Activated CD4-positive, alpha-beta T cell treated with anti-CD3 and anti-CD28 coated beads for 4 hours (primary cell): ENCODE measurements at places on chromosomes 4 and X.

GRCh38 chr4:173699841-173700475, 169.9 kb upstream of the HAND2 start:
- no peak for DNase-seq

GRCh38 chrX:10158279-10159144, 1.7 kb downstream of the CLCN4 start:
- DNase-seq = no peak

- no peak for DNase-seq
These were observed 55.1 kb upstream of the INPP4B start for GRCh38 chr4:142901166-142901662.

GRCh38 chrX:75642811-75643361, 120.0 kb upstream of the ZDHHC15 start:
- DNase-seq = no peak

- DNase-seq = no peak
These were observed 947.7 kb upstream of the SLIT2 start for GRCh38 chr4:19304028-19304427.

- no peak for DNase-seq
These were observed 180.2 kb upstream of the TET2 start for GRCh38 chr4:104966349-104967033.

- no peak for DNase-seq
These were observed 595 bp upstream of the PYURF start for GRCh38 chr4:88524171-88524570.

GRCh38 chr4:111960241-111960667, 185.0 kb upstream of the FAM241A start:
- DNase-seq = no peak

- no peak for DNase-seq
These were observed 191.6 kb upstream of the ANKRD50 start for GRCh38 chr4:124903995-124904722.

DNA sequence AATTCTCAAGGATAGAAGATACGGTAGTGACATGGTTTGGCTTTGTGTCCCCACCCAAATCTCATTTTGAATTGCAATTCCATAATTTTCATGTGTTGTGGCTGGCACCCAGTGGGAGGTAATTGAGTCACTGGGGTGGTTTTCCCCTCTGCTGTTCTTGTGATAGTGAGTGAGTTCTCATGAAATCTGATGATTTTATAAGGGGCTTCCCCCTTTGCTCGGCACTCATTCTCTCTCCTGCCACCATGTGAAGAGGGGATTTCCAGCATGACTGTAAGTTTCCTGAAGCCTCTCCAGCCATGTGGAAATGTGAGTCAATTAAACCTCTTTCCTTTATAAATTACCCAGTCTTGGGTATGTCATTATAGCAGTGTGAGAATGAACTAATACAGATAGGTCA, 8.5 kb upstream of the SPANXN4 start:
- DNase-seq = no peak

- peak; percentile 36 for DNase-seq
These were observed 19.4 kb downstream of the AWAT2 start for GRCh38 chrX:70030301-70030767.

GRCh38 chrX:34884817-34885216, 57.8 kb upstream of the FAM47B start:
- DNase-seq = no peak

- no peak for DNase-seq
These were observed 8.0 kb upstream of the KLHL5 start for GRCh38 chr4:39053983-39054382.

DNA sequence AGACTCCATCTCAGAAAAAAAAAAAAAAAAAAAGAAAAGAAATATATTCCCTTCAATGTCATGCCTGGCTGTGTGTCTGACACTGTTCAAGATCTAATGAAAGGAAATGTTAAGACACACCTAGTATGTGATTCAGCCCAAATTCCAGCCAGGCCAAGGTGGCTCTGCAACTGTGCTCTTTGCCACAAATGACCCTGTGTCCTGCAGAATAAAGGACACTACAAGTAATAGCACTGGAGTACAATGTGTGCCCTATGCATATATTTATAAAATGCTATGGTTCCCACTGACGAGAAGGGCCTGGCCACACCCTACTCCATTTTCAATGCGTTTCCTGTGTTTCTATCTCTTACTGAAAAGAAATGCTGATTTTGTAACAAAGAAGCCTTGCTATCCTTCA, 98.0 kb upstream of the SORBS2 start:
- no peak for DNase-seq

DNA sequence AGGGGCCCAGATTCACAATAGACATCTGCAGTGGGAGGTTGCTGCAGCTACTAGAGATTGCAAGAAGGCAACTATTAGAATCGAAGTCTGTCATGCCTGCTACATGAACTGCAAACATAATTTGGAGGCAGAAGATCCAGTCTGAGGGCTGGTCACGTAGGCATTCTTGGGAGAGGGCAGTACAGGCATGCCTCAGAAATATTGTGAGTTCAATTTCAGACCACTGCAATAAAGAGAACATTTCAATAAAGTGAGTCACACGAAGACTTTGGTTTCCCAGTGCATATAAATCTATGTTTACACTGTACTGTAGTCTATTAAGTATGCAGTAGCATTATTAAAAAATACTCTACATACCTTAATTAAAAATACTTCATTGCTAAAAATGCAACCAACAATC, 585.8 kb upstream of the FAT1 start:
- no peak for DNase-seq

- DNase-seq = no peak
These were observed 22.4 kb downstream of the NEXMIF start for GRCh38 chrX:74902806-74903205.

DNA sequence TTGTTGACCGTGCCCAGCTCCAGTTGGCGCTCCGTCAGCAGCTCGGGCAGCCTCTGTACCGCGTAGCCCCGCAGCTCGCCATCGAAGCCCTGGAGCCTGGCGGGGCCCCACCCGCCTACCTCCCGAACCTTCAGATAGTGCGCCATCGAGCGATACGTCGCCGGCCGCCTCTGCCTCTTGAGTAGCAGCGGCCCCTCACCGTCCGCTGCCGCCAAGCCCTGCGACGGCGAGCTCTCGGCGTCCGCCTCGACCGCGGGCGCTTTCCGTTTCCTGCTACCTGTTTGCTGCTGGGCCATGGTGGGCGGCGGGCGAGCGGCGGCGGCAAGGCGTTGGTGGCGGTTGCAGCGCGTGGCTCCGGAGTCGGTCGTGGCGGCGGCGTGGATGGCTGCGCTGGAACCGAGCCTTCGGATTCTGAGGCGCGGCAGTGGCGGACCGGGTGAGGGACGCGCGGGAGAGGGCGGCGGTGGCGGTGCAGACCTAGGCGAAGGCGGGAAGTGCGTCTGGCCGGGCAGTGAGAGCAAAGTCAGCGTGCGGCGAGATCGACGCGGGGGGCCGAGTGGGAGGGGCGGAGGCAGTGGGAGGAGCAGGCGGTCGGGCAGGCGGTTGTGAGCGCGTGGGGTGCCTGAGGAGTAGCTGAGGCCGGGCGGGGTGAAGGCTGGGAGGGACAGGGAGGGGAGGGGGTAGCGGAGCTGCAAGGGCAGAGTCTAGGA, at the start of gene DCAF12L1:
Gene DCAF12L1, minus strand, starts transcription at position 502 of the 710 bp plus-strand sequence. Its CDS starts 206 bp downstream, at position 296.
- no peak for DNase-seq

- DNase-seq = no peak
These were observed 668.2 kb upstream of the NDST4 start for GRCh38 chr4:115781528-115782146.

DNA sequence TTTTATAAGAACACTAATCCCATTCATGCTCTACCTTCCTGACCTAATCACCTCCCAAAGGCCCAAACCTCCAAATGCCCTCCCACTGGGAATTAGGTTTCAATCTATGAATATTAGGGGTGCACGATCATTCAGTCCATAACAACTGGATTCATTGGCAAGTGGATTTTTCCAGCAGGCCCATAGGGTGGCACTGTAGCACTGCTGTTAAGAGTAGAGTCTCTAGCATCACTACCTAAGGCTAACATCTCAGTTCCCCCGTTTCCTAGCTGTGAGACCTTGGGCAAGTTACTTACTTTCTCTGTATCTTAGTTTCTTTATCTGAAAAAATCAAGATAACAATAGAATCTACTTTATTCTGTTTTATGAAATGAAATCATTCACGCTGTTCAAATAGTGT, 315.8 kb downstream of the STIM2 start:
- no peak for DNase-seq

- DNase-seq = no peak
These were observed 12.4 kb downstream of the PLP1 start for GRCh38 chrX:103789004-103789403.

DNA sequence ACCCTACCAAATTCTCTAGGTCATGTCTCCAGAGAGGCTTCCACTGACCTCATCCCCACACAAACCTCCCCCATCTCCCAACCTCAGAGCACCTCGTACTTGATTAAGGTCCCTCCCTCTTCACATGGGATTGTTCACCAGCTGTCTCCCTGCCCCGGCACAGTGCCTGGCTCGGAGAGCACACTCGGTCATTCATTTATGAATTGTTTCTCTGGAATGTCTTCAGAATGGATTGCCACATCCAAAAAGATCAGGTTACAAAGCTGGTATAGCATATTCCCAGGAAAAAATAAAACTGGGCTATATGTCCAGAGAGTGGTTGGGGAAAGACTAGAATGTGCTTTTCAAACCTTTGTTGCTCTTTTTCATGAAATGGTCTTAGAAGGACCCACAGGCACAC, 21.6 kb downstream of the JAKMIP1 start:
- no peak for DNase-seq

GRCh38 chr4:165828928-165829327, 44.1 kb upstream of the TLL1 start:
- DNase-seq = no peak

GRCh38 chr4:7717161-7717560, 222.5 kb downstream of the AFAP1 start:
- no peak for DNase-seq

DNA sequence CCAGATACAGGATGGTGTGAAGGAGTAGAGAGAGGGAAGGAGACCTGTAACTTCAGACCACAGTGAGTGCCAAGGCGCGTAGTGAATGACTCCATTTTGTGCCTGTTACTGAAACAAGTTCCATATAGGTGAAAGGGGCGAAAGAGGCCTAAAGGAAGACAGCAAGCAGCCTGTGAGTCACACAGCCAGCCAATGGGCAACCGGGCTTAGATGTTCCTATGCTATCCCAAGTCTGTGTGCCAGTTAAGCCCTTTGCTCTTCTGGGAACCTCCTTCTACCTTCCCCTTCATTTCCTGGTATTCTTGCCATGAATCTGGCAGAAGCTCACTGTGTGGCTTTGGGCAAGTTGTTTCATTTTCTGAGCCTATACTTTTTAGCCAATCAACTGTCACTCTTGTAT, 161.8 kb upstream of the LDB2 start:
- no peak for DNase-seq

DNA sequence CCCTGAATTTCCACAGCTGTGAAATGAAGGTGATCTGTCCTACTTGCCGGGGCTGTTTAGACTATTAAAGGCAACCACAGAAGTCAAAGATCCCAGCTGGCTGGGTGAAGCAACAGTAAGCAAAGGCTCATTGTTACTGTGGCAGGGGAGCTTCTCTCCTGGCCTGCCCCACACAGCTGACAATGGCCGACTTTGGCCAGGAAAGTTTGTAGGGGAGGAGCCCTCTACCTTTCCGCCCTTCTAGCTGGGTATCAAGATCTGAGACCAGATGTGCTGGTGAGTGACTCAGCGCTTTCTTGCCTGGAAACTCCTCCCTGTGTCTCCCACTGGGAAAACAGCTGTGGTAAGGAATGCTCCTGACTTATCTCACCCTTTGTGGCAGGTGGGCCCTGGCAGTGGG, 21.1 kb downstream of the RASSF6 start:
- DNase-seq = no peak

DNA sequence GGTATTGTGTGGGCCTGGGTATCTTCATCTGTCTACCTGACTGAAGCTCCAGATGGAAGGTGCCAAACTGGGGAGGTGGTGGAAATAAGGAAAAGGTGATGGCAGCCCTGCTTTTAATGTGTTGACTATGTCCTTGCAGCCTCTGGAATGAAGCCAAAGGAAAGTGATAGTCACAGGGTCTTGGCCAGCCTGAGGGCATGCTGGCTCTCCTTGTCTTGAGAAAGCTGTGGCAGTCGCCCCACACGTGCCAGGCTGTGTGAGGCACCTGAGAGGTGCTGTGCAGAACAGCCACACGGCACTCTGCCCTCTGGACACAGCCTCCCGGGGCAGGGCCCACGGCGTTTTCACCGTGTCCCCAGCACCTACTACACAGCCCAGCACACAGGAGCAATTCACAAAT, 77.6 kb downstream of the NAT8L start:
- DNase-seq = no peak

- no peak for DNase-seq
These were observed 10.5 kb upstream of the KLHL5 start for GRCh38 chr4:39051492-39051891.

GRCh38 chr4:83371936-83372335, 37.3 kb upstream of the HPSE start:
- DNase-seq = no peak

DNA sequence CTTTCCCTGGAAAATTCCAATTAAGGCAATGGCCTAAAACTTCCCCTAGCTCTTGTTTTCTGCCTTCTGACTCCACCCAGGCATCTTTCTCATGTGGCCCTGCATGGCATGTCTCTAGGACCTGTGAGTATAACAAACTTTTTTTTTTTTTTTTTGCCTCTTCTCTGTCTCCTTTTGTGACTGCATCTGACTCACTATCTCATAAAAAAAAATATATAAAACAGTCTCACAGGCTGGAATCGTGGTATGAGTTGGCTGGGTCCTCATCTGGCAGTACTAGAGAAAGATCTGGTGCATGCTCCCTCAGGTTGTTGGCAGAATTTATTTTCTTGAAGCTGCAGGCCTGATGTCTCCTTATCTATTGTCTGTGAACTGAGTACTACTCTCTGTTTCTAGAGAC, 313.9 kb downstream of the TECRL start:
- DNase-seq = no peak

- DNase-seq = no peak
These were observed 298.1 kb downstream of the INPP4B start for GRCh38 chr4:142547974-142548373.

- no peak for DNase-seq
These were observed 209.5 kb upstream of the SPOCK3 start for GRCh38 chr4:167443841-167444240.

- no peak for DNase-seq
These were observed 182.8 kb downstream of the MOSPD2 start for GRCh38 chrX:15056044-15056443.
